ENCODE measurements at places on chromosomes 4 and X. TPM values are rescaled to one million over a fixed set of nuclear protein-coding genes. Genes with fewer than 3 reads are reported as not detected.

NALF2 gene
- total RNA-seq = 0.18 TPM

DEFB131A gene
- total RNA-seq = not detected

GATA1 gene
- total RNA-seq = not detected

NUDT11 gene
- total RNA-seq = not detected

UGT2B7 gene
- not detected for total RNA-seq

GRCh38 chr4:105140684-105141490 is 5.8 kb upstream of the TET2 start:
- H3K4me1 ChIP-seq = peaks cover 8% of the 10 kb centered on the region
- H3K36me3 ChIP-seq = no peaks in the 10 kb centered on the region
- DNase-seq = no peak
- no peak overlapping the region for H3K4me3 ChIP-seq

All from stomach (tissue), 19 donors.